ENCODE measurements at places on chromosomes 12 and 14.
A peak's percentile ranks its signal among the peaks of the same experiment; 100 is the strongest.

- DNase-seq = no peak
Observed at GRCh38 chr12:5371631-5372030, 60.3 kb upstream of the NTF3 start.

DNA sequence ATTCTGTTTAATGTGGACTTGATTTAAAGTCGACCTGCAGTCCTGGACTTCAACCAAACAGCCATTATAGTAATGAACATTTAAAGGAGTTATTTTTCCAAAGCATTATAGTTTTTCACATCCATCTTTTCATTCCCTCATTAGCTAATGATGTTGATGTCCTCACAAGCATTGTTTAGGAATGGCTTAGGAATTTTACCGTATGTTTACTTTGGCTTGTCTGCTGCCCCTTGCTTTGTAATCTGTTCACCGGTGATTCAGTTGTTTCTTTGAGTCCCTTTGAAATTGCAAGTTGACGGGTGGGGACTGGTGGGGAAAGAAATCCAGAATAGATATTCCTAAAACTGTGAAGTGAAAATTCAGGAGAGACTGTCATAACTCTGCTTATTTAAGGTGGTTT lies 25.4 kb downstream of the PRKCH start:
- DNase-seq = no peak

GRCh38 chr12:16854465-16854864 lies 248.5 kb upstream of the LMO3 start:
- DNase-seq = no peak

GRCh38 chr12:64109706-64110105 lies 112.4 kb downstream of the KICS2 start:
- DNase-seq = no peak

- peak; percentile 82 for DNase-seq
Observed at GRCh38 chr12:9760699-9761418, at the start of gene CD69. TSS of gene CD69 (minus strand) at chr12:9760901. CDS start at chr12:9760820, 81 bp downstream.
